Mucosa of gallbladder (tissue), 1 donor: ENCODE measurements at places on chromosomes 3 and 15. TPM values are rescaled to one million over a fixed set of nuclear protein-coding genes. Genes with fewer than 3 reads are reported as not detected.

The STRIT1 gene
- 0.72 TPM for total RNA-seq

The CHL1 gene
- 17.9 TPM for total RNA-seq

The RNU5B-1 gene
- 18.4 TPM for total RNA-seq

The MB21D2 gene
- 8.7 TPM for total RNA-seq

The OXTR gene
- 6.0 TPM for total RNA-seq

The ARGFX gene
- total RNA-seq, result not detected

The SLC22A13 gene
- 0.95 TPM for total RNA-seq

The MUSTN1 gene
- total RNA-seq, result 4.7 TPM

The SCN11A gene
- 0.09 TPM for total RNA-seq

The SLC9A9 gene
- 12.2 TPM for total RNA-seq
